ENCODE measurements at places on chromosomes 11 and 22. TPM values are rescaled to one million over a fixed set of nuclear protein-coding genes. Genes with fewer than 3 reads are reported as not detected.

TMEM126A gene
- total RNA-seq, result 22.9 TPM

- no peak for DNase-seq
- no peak overlapping the region for H3K27ac ChIP-seq
- no peaks in the 10 kb centered on the region for H3K4me1 ChIP-seq
- no peaks in the 10 kb centered on the region for H3K36me3 ChIP-seq
- H3K27me3 ChIP-seq, result peaks cover 77% of the 10 kb centered on the region
- no peak overlapping the region for H3K4me3 ChIP-seq
These were observed 189.0 kb upstream of the NARS2 start for GRCh38 chr11:78763664-78764063.

ZNRF3 gene
- 23.7 TPM for total RNA-seq

- H3K4me3 ChIP-seq, result no peak overlapping the region
- no peak for DNase-seq
- H3K4me1 ChIP-seq, result peaks cover 7% of the 10 kb centered on the region
- no peak overlapping the region for H3K27ac ChIP-seq
- peaks cover 10% of the 10 kb centered on the region for H3K36me3 ChIP-seq
- no peaks in the 10 kb centered on the region for H3K27me3 ChIP-seq
These were observed 12.0 kb downstream of the TRIOBP start for GRCh38 chr22:37708580-37709444.

DNA sequence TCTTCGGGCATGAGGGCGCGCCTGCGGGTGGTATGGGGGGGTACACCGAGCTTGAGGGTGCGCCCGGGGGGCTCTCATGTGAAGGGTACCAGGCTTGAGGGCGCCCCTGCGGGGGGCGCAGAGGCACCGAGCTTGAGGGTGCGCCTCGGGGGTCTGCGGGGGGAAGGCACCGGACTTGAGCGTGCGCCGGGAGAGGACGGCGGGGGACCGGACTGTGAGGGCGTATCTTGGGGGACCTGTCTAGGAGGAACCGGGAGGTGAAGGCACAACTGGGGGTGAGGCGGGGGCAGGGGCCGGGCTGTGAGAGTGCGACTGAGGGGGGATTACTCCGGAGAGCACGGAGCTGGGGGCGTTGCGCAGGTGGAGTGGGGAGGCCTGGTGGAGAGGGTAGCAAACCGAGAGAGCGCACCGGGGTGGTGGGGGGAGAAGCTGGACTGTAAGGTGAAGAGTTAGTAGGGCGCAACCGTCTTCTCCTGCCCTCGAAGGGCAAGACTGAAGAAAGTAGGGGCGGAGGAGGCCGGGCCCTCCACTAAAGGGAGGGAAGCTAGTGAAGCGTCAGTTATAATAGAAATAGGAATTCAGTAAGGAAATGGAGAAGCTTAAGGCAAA lies 1.1 kb upstream of the DDX6 start:
- H3K27ac ChIP-seq, result peak overlapping the region; percentile 69
- peaks cover 44% of the 10 kb centered on the region for H3K36me3 ChIP-seq
- H3K4me1 ChIP-seq, result no peaks in the 10 kb centered on the region
- H3K27me3 ChIP-seq, result no peaks in the 10 kb centered on the region

MS4A12 gene
- total RNA-seq, result not detected

DNA sequence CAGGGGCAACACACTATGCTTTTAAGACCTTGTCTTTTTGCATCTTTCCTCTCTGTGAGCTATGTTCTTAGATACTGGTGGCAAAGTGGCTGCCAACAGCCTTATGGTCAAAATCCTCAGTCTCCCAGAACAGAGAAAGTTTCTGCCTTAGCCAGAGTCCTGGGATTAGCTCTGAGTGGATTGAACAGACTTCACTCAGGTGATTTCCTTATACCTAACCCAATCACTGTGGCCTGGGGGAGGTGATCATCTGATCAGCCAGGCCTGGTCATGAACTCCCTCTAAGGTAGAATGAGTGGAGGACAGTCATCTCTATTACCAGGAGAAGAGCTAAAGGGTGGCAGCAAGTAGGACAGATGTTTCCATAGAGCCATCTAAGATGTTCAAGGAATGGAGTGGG lies 218.5 kb upstream of the E2F8 start:
- H3K4me1 ChIP-seq, result no peaks in the 10 kb centered on the region
- no peak overlapping the region for H3K27ac ChIP-seq
- no peak overlapping the region for H3K4me3 ChIP-seq
- peaks cover 64% of the 10 kb centered on the region for H3K27me3 ChIP-seq

GRCh38 chr11:118892964-118893363 lies 9.3 kb downstream of the CXCR5 start:
- H3K4me3 ChIP-seq, result no peak overlapping the region
- DNase-seq, result no peak
- H3K27ac ChIP-seq, result no peak overlapping the region
- H3K4me1 ChIP-seq, result peaks cover 8% of the 10 kb centered on the region
- no peaks in the 10 kb centered on the region for H3K27me3 ChIP-seq

CYTH4 gene
- 0.38 TPM for total RNA-seq

OR51B4 gene
- not detected for total RNA-seq

MEI1 gene
- total RNA-seq, result 0.68 TPM

SCUBE2 gene
- not detected for total RNA-seq

LGALS12 gene
- total RNA-seq, result not detected

DNA sequence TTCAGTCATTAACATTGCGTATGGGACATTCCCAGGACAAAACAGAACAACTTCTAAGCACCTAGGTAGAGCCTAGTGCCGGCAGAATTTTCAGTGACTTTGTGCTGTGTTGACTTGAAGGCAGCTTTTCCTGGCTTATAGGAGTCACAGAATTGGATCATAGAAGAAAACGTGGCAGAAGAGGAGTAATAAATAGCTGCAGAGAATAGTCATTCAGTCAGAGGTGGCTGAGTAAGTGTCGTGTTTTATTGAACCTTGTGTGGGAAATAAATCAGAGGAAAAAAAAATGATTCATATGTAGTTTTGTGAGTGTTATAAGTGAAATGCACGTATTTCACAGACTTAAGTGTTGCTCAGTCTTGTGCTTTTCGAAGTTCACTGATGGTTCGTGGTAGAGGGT lies 2.1 kb downstream of the BARX2 start:
- no peak for DNase-seq
- peaks cover 19% of the 10 kb centered on the region for H3K4me1 ChIP-seq
- peak overlapping the region; percentile 84 for H3K27ac ChIP-seq
- peaks cover 92% of the 10 kb centered on the region for H3K36me3 ChIP-seq

DNA sequence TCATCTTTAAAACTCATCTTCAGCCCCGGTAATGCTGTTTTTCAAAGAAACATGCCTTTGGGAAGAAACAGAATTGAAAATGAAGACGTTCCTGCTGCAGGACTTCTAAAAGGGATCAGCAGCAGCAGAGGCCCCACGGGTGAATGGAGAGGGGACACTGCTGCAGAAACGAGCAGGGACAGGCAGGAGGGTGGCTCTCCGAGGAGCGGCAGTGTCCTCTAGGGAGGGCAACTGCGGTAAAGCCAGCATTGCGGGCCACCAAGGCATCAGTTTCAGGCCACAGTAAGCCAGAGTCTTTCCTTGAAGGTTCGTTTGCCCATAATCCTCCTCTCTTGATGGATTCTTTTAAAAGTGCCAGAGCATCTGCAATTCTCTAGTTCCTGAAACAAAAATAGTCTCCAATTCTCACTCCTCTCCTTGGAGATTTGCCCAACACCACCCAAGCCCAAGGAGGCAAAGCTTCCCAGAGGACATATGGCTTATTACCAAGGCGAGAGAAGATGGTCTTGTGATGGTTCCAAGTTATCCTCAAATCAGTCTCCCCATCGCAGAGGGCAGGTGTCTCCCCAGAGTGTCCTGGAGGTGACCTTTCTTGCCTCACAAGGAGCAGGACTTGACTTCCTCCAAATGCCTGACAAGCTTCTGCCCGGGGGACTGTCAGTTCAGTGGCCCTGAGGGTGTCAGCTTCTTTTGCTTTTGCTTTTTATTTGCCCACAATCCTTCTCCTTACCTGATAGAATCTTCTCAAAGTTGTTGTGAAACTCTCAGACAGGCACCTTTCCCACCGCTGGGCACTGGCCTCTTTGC lies 341.1 kb upstream of the B3GAT1 start:
- no peak for DNase-seq
- no peak overlapping the region for H3K4me3 ChIP-seq
- H3K4me1 ChIP-seq, result no peaks in the 10 kb centered on the region
- no peaks in the 10 kb centered on the region for H3K27me3 ChIP-seq

OPCML gene
- total RNA-seq, result not detected

PPP6R2 gene
- total RNA-seq, result 50.0 TPM

SPON1 gene
- not detected for total RNA-seq

DNA sequence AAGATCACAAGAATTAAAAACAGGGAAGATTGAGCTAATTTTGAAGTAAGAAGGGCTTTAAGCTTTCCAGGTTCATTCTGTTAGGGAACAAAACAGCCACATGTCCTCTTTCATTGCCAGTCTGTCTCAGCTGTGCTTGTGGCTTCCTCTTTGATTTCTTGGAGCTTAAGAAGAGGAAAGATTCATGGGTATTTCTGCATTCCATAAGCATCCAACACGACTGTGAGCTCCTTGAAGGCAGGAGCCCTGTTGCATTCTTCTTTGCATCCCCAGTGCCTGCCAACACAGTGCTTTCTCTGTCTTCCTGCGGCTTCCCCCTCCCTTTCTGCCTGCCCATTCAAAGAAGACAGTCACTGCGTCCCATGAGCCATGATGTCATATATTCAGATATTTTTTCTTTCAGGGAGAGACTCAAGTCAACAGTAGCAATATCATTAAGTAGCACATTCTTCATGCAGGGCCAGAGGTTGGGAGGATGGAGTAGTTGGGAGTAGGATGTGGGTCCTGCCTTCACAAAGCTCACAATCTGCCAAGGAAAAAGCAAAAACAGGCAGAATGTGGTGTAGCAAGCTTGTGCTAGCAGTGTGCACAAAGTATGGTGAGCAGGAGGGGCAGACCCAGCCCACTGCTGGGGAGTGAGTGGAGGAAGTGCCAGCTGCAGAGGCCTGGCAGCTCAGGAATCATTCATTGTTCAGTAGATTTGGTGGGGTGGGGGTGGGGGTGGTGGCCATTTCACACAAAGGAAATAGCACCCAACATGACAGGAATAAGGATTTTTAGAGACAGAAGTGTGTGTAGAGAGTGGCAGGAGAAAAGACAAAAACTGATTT lies 162.1 kb upstream of the RASSF10 start:
- H3K27ac ChIP-seq, result peak overlapping the region; percentile 43
- H3K4me3 ChIP-seq, result peak overlapping the region; percentile 4
- H3K4me1 ChIP-seq, result peaks cover 58% of the 10 kb centered on the region
- H3K36me3 ChIP-seq, result peaks cover 16% of the 10 kb centered on the region

DNA sequence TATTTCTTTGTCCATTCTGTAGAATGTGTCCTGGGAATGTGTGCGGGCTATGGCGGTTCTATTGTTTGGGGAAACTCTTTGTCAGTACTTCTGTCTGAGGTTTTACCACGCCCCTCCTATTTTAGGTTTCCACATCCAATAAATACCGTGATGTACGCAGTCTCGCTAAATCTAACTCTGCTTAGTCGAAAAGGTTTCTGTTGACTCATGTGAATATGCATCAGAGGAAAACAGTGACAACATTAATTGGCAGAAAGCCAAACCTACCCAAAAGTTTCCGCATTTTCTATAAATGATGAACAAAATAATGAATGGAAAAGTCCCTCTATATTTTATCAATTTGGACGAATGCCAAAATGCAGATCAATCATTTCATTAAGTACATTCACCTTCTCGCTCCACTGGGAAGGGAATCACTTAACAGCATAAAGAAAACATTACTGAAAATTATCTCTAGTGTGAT lies 143.4 kb downstream of the MAML2 start:
- H3K4me1 ChIP-seq, result peaks cover 35% of the 10 kb centered on the region
- H3K27ac ChIP-seq, result peak overlapping the region; percentile 94
- DNase-seq, result peak; percentile 51
- no peaks in the 10 kb centered on the region for H3K27me3 ChIP-seq

LGR4 gene
- total RNA-seq, result 51.4 TPM

GRCh38 chr11:2154195-2154585 lies 6.8 kb downstream of the INS start:
- DNase-seq, result no peak
- H3K4me3 ChIP-seq, result no peak overlapping the region
- H3K27ac ChIP-seq, result no peak overlapping the region

DNA sequence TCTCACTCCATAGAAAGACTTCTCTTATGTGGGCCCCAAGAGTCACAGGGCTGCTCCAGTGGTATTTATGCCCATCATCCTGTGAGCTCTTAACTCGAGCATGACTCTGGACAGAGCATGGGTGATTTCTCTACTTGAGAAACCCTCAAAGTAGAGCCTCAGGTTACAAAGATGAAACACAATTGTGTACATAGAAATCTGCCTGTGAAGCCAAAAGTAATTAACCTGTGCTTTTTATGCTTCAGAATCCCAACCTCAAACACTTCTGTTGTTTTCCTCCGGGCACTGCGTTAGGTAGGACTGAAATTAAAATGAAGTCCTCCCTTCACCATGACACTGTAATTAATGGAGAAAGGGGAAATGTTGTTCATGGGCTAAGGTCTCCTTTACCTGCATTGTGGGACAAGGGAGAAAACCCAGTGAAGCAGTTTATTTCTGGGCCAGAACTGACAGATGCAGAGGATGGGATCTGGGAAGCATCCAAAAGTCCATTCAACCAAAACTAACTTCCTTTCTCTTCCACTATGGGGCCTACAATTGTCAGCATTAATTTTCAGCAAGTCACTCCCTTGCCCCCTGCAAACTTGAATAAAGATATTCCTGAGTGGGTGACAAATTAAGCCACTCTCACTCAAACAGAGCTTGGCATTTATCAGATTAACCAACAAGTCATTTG lies 24.1 kb upstream of the POU2AF1 start:
- H3K4me1 ChIP-seq, result no peaks in the 10 kb centered on the region
- no peak overlapping the region for H3K27ac ChIP-seq
- H3K27me3 ChIP-seq, result no peaks in the 10 kb centered on the region
- no peak for DNase-seq
- H3K36me3 ChIP-seq, result no peaks in the 10 kb centered on the region

SMC1B gene
- total RNA-seq, result not detected

GRCh38 chr11:7577291-7578190 lies 63.7 kb downstream of the PPFIBP2 start:
- DNase-seq, result no peak
- no peaks in the 10 kb centered on the region for H3K27me3 ChIP-seq
- H3K27ac ChIP-seq, result peak overlapping the region; percentile 73

GRCh38 chr11:19519353-19519752 lies 193.3 kb upstream of the NAV2 start:
- peaks cover 82% of the 10 kb centered on the region for H3K27me3 ChIP-seq
- H3K4me1 ChIP-seq, result no peaks in the 10 kb centered on the region
- H3K4me3 ChIP-seq, result no peak overlapping the region
- H3K27ac ChIP-seq, result no peak overlapping the region
- no peaks in the 10 kb centered on the region for H3K36me3 ChIP-seq

DNA sequence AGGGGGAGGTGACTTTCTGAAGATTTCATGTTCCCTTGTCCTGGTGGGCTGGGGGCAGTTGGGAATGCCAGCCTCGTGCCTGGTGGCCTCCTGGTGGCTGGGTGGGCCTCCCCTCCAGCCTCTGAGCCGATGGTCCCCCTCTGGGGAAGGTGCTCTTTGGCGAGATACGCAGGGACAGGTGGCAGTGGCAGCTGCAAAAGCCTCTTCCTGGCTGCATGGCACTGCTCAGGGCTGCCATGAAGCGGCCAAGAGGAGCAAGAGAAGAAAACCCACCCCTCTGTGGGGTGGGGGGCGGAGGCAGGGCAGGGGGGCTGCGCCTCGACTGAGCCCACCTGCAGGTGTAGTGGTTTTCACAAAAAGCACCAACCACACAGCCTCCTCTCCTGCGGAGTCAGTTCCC lies 61.8 kb upstream of the PHF21B start:
- peaks cover 100% of the 10 kb centered on the region for H3K27me3 ChIP-seq
- no peak overlapping the region for H3K4me3 ChIP-seq
- no peak for DNase-seq
- no peak overlapping the region for H3K27ac ChIP-seq
- H3K4me1 ChIP-seq, result peaks cover 12% of the 10 kb centered on the region

Data from Calu3 (cell line).